ENCODE measurements at places on chromosomes 2 and 18. TPM values are rescaled to one million over a fixed set of nuclear protein-coding genes. Genes with fewer than 3 reads are reported as not detected.

Gene CYTIP
- 363 TPM for total RNA-seq

- H3K4me3 ChIP-seq, result no peak overlapping the region
- no peak overlapping the region for H3K27ac ChIP-seq
- H3K36me3 ChIP-seq, result no peaks in the 10 kb centered on the region
- H3K4me1 ChIP-seq, result peaks cover 5% of the 10 kb centered on the region
- H3K27me3 ChIP-seq, result no peaks in the 10 kb centered on the region
Measured at GRCh38 chr18:9826685-9827084, 59.1 kb upstream of the TXNDC2 start.

- no peaks in the 10 kb centered on the region for H3K4me1 ChIP-seq
- H3K27me3 ChIP-seq, result no peaks in the 10 kb centered on the region
- DNase-seq, result no peak
- no peaks in the 10 kb centered on the region for H3K36me3 ChIP-seq
Measured at GRCh38 chr2:38122344-38122743, 46.4 kb upstream of the CYP1B1 start.

GRCh38 chr2:85401844-85402243 lies 8.3 kb downstream of the CAPG start:
- H3K36me3 ChIP-seq, result peaks cover 3% of the 10 kb centered on the region
- no peak for DNase-seq
- H3K4me1 ChIP-seq, result peaks cover 18% of the 10 kb centered on the region
- no peaks in the 10 kb centered on the region for H3K27me3 ChIP-seq
- no peak overlapping the region for H3K27ac ChIP-seq

- H3K36me3 ChIP-seq, result no peaks in the 10 kb centered on the region
- H3K27me3 ChIP-seq, result no peaks in the 10 kb centered on the region
- no peak for DNase-seq
- H3K4me1 ChIP-seq, result no peaks in the 10 kb centered on the region
Measured at GRCh38 chr2:109005686-109006204, 16.7 kb upstream of the EDAR start.

DNA sequence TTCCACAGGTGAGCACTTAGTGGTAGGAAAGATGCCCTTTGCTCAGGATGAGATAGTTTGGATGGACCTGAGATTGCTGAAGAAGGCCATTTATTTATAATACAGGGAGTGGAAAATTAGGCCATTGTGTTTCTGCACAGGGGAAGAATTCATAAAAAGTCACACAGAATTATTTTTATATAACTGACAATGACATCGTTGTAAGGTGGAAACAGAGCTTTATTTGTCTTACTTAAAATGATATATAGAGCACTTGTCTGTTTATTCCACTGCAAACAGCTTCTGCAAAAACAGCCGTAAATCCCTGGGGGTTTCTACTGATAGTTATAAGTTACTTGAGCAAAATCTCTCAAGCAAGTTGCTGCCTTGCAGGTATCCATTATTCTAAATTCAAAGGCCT lies 158.1 kb upstream of the ZNF521 start:
- no peaks in the 10 kb centered on the region for H3K4me1 ChIP-seq
- no peak for DNase-seq
- H3K4me3 ChIP-seq, result no peak overlapping the region
- no peaks in the 10 kb centered on the region for H3K36me3 ChIP-seq
- no peaks in the 10 kb centered on the region for H3K27me3 ChIP-seq

DNA sequence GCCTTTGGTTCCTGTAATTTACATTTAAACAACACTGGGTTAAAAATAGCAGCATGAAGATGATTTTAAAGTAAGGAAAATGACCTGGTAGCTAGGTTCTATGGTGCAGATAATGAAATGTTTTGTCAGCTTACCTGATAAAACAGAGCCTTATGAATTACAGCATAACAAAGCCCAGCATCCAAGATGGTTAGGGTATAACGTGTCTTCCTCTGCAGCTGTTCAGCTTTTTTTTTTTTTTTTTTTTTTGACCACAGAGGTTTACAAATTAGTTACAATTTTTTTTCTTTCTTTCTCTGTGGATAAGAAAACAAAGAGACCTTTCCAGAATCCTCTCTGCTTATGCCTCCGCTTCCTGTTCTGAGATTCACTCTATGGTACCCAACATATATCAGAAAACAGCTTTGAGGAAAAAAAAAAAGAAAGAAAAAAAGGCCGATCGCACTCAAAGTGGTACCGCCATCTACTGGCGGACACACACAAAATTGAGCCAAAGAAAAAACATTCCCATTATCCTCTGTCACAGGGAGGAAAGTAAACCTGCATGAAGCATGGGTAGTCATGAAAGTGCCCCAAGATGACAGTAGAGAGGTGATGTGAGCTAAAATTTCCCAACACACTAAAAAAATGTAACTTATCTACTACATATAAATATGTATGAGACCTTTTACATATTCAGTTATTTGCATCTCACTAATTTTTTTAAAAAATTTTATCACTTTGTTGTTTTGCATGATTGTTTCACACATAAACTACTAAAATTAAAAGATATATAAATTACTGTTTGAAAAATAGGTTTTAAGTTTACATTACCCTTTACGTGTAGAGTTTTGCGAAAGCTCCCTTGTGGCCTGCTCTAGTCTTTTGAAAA lies at the start of gene SCN3A:
Gene SCN3A, minus strand, starts transcription at position 362 of the 871 bp plus-strand sequence. CDS start 27,656 bp downstream, outside the sequence.
- DNase-seq, result peak; percentile 35
- no peaks in the 10 kb centered on the region for H3K36me3 ChIP-seq
- no peaks in the 10 kb centered on the region for H3K4me1 ChIP-seq
- H3K27ac ChIP-seq, result no peak within 1 kb of the TSS
- no peaks in the 10 kb centered on the region for H3K27me3 ChIP-seq
- H3K4me3 ChIP-seq, result no peak within 1 kb of the TSS
